Lung (tissue), 17 donors: ENCODE measurements at places on chromosomes 4 and X.

DNA sequence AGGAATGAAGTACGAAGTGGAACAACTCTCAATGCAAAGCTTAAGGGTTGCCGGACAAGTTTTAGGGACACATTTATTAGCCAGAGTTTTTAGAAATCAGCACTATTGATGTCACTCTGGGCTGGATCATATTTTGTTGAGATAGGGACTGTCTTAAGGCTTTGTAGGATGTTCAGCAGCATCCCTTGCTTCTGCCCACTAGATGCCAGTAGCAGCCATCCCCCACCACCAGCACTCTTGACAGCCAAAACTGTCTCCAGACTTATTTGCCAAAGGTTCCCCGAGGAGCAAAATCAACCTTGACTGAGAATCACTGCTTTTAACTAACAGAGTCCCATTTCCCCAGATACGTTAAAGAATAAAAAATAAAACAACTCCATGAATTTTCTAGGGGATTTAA, 1497.3 kb downstream of the STIM2 start:
- DNase-seq = no peak
- no peak overlapping the region for H3K27ac ChIP-seq
- no peaks in the 10 kb centered on the region for H3K4me1 ChIP-seq
- H3K27me3 ChIP-seq = no peaks in the 10 kb centered on the region
- H3K4me3 ChIP-seq = no peak overlapping the region

GRCh38 chrX:115425359-115425758, 135.6 kb upstream of the PLS3 start:
- H3K27ac ChIP-seq = no peak overlapping the region
- no peaks in the 10 kb centered on the region for H3K27me3 ChIP-seq
- DNase-seq = no peak
- no peaks in the 10 kb centered on the region for H3K36me3 ChIP-seq

DNA sequence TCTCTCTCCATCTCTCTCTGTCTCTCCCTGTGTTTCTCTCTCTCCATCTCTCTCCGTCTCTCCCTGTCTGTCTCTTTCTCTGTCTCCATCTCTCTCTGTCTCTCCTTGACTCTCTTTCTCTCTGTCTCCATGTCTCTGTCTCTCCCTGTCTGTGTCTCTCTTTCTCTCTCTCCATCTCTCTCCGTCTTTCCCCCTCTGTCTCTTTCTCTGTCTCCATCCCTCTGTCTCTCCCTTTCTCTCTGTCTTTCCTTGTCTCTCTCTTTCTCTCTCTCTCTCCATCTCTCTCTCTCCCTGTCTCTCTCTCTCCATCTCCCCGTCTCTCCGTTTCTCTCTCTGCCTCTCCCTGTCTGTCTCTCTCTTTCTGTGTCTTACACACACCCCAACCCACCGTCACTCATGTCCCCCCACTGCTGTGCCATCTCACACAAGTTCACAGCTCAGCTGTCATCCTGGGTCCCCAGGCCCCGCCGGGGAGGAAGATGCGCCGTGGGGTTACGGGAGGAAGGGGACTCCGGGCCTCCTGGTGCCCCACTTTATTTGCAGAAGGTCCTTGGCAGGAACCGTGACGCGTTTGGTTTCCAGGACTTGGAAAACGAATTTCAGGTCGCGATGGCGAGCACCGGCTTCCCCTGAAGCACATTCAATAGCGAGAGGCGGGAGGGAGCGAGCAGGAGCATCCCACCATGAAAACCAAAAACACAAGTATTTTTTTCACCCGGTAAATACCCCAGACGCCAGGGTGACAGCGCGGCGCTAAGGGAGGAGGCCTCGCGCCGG, 1.2 kb upstream of the SHOX start:
- no peaks in the 10 kb centered on the region for H3K36me3 ChIP-seq
- H3K27me3 ChIP-seq = peaks cover 37% of the 10 kb centered on the region
- no peak overlapping the region for H3K4me3 ChIP-seq
- H3K4me1 ChIP-seq = no peaks in the 10 kb centered on the region
- no peak for DNase-seq

DNA sequence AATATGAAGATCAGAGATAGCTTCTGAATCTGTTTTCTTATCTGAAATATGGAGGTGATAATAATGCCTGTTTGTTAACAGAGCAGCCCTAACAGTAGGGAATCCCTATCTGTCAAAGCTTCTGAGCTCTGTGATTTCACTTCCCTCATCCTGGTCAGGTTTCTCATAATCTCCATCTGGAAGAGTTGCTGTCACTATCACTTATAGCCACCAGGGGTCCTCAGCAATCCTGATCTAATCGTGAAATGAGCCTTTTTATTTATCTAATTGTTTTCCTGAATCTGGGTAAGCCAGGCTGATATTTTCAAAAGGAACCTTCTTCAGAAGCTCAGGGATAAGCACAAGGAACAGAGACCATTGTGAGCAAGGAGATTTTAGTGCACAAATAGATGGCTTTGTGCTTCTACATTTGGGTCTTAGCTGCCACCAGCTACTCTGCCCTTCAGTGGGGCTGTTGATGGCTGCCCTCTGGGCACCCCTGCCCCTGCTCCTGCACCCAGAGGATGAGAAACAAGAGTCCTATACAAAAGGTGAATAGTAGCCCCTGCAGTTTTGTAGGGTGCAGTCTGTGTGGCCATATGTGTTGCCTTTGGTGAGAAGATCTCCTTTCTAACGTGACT, 196.4 kb upstream of the RADX start:
- peaks cover 27% of the 10 kb centered on the region for H3K27me3 ChIP-seq
- no peaks in the 10 kb centered on the region for H3K4me1 ChIP-seq
- no peak for DNase-seq
- H3K4me3 ChIP-seq = no peak overlapping the region
- no peaks in the 10 kb centered on the region for H3K36me3 ChIP-seq

DNA sequence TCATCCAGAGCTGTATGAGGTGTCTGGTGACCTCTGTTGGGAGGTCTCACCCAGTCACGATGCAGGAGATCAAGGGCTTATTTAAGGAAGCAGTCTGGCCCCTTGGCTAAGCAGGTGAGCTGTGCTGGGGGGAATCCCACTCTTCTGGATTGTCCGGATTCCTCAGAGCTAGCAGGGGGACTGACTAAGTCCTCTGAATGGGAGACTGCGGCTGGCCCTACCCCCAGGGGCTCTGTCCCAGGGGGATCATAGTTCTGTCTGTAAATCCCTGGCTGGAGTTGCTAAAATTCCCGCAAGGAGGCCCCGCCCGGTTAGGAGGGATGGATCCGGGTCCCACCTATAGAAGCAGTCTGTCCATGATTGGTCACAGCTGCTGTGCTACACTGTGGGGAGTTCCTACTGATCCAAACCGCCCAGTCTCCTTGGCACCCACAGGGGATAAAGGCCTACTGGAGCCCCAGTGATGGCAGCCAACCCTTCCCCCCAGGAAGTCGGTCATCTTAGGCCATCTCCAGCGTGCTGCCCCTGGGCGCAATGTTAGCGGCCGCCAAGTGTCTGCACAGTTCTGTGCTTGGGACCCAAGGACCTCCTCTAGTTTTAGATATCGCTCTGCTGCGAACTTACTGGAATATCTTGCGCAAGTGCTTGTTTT, 118.2 kb upstream of the KLF8 start:
- H3K36me3 ChIP-seq = no peaks in the 10 kb centered on the region
- peaks cover 3% of the 10 kb centered on the region for H3K27me3 ChIP-seq
- no peak overlapping the region for H3K27ac ChIP-seq
- DNase-seq = peak; percentile 46
- no peaks in the 10 kb centered on the region for H3K4me1 ChIP-seq

DNA sequence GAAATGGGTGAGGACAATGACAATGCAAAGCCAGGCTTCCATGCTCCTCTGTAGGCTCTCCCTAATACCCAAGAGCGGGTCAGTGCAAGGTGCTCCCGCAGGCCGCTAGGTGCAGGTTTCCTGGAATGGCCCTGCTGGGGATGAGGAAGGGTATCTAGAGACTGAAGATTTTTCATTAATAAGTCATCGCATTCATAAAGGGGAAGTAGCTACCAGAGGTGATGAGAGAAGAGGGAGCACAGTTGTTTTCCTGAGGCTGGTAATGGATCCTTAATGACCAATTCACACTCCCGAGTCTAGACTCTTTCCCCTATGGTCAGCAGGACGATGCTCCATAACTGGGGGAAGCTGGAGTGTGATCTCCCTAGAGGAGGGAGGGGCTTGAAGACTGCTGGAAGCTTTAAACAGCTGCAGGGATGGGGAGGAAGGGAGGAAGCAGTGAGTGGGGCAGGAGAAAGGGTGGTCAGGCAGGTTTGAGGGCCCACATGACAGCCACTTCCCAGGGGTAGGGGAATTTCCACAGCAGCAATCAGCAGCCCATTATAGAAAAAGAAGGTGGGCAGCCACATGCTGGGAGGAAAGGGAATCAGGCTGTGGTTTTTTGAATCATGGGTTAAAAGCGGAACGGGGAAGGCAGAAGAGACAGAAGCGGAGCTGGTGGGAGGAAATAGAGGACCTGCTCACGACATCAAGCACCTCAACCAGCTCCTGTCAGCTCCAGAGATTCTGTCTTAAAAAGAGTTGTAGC, 10.2 kb upstream of the ATP6AP2 start:
- H3K36me3 ChIP-seq = no peaks in the 10 kb centered on the region
- no peak overlapping the region for H3K27ac ChIP-seq
- no peak for DNase-seq
- no peaks in the 10 kb centered on the region for H3K4me1 ChIP-seq
- no peak overlapping the region for H3K4me3 ChIP-seq
